Dermis blood vessel endothelial cell (primary cell): ENCODE measurements at places on chromosomes 6 and 20. TPM values are rescaled to one million over a fixed set of nuclear protein-coding genes. Genes with fewer than 3 reads are reported as not detected.

- no peak for DNase-seq
Measured at GRCh38 chr6:16955899-16956298, 146.0 kb upstream of the STMND1 start.

DNA sequence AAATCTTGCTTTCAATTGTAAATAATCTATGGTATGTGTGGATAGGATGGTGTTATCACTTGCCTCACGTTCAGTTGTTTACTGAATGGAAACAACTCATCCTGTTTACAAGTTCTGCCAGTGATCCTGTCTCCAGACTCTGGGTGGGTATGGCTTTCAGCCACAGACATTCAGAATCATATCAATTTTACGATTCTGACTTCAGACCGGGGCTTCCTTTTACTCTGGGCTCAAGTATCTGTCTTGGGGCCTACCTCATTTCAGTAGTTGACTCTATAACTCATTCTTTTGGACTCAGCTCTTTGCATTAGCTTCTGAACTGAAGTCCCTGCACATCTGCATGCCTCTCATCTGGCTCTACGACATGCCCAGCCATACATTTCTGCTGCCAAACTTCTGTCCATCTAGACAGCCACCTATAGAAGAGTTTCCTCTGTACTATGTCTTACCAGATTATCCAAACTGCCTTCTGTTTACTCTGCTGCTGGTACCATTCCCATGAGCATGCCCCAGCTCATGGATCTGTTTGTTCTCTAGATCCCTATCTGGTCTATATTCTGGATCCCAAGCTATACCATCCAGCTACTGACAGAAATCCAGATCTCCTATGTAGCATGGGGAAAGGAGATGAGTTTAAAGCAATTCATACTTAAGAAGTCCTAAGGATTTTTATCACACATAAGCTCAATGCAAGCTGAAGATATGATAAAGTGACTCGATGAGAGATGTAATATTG is 34.3 kb downstream of the FYN start:
- no peak for DNase-seq

DNA sequence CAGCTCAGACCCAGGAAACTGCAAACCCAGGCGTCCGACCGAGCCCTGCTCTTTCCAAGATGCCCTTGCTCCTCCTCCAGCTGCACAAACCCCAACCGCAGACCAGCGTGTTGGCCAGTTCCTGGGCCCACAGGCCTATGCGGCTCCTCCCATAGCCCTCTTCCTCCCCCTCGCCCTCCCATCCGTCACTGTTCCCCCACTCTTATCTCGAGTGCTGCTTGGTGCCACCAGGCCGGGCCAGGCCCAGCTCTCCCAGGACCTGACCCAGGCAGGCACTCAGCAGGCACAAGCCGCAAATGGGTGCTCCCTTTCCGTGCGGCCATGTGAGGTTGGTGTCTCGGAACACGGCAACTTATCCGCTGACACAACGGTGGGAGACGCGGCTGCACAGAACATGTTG is 28.6 kb downstream of the ADRM1 start:
- no peak for DNase-seq

DNA sequence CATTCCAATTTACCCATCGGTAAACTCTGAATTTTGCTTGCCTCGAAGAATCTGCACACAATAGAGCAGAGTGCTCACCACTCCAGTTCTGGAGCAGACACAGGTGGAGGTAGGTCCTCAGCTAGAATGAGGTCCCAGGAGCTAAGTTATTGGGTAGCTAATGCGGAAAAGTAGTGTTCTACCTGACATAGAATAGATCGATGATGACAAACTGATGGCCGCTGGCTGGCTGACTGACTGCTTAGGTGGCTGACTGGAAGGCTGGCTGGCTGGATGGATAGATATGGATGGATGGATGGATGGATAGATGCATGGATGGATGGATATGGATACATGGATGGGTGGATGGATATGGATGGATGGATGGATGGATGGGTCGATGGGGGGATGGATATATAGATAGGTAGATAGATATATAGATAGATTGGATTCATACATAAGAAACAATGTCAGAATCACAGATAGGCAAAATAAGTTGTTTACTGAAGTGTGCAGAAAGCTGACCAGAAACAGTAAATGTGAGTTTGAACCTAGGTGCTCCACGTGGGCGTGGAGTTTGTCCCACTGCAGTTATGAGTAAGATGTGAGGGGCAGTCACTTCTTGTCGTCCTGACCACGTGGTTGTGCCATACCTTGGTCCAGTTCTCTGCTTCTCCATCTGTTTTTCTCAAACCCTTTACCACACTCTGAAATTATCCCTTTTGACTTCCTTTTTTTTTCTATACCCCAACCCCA is 62.1 kb downstream of the TBXT start:
- no peak for DNase-seq

DNA sequence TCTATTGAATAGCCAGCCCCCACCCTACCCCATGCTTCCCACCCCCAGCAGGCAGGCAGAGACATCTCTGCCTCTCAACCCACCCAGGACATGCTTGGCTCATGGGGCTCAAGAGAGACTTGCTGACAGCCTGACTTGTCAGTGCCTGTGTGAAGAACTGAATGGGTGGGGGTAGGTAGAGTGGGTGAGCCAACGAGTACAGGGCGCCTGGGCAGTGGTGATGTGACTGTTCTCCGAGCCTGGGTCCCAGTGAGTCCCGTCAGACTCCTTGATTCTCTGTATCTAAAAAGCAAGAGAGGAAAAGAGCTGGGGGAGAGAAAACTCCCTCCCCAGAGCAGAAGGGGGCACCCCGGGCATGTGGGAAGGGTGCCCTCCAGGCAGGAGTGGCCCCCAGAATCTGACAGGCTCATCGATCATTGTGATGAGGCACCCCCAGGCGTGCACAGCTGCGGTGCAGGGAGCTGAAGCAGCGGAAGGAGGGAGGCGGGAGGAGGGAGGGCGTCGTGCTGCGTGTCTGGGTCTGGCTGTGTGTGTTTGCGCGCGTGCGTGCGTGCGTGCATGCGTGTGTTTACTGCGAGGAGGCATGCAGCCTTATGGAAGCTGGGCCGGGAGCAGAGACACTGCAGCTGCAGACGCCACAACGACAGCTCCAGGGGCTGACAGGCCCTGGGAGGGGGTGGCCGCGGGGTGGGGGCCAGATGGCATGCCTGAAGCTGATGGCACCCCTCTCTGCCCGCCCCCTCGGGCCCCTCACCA is 40.2 kb downstream of the FOXP4 start:
- no peak for DNase-seq

DNA sequence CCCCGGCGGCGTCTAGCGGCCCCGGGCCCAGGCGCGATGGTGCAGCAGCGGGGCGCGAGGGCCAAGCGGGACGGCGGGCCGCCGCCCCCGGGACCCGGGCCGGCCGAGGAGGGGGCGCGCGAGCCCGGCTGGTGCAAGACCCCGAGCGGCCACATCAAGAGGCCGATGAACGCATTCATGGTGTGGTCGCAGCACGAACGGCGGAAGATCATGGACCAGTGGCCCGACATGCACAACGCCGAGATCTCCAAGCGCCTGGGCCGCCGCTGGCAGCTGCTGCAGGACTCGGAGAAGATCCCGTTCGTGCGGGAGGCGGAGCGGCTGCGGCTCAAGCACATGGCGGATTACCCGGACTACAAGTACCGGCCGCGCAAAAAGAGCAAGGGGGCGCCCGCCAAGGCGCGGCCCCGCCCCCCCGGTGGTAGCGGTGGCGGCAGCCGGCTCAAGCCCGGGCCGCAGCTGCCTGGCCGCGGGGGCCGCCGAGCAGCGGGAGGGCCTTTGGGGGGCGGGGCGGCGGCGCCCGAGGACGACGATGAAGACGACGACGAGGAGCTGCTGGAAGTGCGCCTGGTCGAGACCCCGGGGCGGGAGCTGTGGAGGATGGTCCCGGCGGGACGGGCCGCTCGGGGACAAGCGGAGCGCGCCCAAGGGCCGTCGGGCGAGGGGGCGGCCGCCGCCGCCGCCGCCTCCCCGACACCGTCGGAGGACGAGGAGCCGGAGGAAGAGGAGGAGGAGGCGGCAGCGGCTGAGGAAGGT is 715 bp downstream of the SOX12 start:
- peak; percentile 72 for DNase-seq

GRCh38 chr6:111823831-111824607 is 49.2 kb downstream of the FYN start:
- DNase-seq: peak; percentile 69

DNA sequence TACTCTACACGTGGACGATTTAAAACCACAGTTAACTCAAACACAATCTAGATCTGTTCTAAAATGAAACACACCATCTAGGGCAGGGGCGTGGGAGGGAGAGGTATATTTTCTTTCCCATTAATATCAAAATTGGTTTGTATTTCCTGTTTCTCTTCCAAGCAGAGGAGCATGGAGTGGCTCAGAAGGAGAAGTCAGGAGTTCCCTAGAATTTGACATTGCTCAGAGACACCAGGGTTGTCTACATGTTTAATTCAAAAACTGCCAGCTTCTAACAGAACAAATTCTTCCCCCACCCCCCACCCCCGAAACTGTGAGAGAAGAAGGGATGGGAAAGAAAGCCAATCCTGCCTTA is 2.3 kb downstream of the PREX1 start:
- peak; percentile 17 for DNase-seq

DNA sequence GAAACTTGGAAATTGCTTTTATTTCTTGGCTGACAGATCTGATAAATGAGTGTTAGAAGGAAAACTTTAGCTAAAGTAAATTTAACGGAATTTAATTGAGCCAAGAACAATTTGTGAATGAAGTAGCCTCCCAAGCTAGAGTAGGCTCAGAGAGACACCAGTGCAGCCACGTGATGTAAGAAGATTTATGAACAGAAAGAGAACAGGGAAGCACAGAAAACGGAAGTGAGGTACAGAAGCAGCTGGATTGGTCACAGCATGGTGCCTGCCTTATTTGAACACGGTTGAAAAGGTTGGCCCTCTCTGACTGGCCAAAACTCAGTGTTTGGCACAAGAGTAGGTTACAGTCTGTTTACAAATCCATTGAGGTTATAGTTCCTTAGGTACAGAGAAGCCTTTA is 29.5 kb upstream of the IFNGR1 start:
- no peak for DNase-seq

- no peak for DNase-seq
Measured at GRCh38 chr6:41688256-41688965, 47.0 kb downstream of the TFEB start.

DNA sequence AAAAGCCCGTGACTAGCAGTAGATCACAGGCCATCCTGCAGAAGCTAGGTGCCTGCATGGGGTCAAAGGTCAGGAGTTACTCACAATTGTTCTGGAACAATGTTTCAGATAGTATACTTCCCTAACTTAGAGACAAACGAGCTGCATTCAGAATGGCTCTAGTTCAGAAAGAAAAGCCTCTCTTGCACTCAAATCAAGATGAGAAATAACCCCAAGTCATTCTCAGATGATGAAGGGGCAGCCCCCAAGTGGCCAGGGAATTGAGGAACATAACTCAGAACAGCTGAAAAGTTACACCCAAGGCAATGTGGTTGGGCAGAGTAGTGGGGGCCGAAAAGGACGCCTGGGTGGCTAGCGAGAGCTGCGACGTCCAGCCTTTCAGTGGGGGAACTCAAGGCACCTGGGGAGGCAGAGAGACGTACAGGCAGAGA is 27.8 kb downstream of the FYN start:
- DNase-seq: peak; percentile 62

DNA sequence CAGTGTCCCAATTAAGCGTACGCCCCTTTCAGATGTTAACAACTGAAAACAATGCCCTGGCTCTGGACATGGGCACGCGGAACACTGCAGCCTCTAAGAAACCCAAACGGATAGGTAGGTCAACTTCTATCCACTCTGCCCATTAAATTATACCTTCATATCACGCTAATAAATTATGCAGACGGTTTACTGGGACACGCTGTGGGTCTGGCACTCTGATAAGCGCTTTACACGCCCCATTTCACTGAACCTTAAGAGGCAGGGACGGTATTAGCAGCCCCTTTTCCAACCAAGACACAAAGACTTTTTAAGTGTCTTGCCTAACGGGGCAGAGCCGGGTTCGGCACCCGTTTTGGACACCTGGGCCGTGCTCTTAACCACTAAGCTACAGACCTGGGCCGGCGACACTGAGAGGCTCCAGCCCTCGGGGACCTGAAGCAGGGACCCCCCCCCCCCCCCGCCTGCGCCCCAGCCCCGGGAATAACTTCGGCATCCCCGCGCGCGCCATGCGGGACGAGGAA is 744 bp downstream of the STAU1 start:
- DNase-seq: peak; percentile 35

GRCh38 chr20:6877633-6878032 is 110.1 kb downstream of the BMP2 start:
- DNase-seq: no peak

GRCh38 chr20:9375221-9375681 is 139.1 kb upstream of the LAMP5 start:
- DNase-seq: no peak

- no peak for DNase-seq
Measured at GRCh38 chr6:134997133-134997995, 47.5 kb upstream of the ALDH8A1 start.

- DNase-seq: no peak
Measured at GRCh38 chr20:15098351-15098750, 760.9 kb upstream of the FLRT3 start.

GRCh38 chr20:52251136-52251700 is 59.6 kb upstream of the ZFP64 start:
- DNase-seq: no peak

DNA sequence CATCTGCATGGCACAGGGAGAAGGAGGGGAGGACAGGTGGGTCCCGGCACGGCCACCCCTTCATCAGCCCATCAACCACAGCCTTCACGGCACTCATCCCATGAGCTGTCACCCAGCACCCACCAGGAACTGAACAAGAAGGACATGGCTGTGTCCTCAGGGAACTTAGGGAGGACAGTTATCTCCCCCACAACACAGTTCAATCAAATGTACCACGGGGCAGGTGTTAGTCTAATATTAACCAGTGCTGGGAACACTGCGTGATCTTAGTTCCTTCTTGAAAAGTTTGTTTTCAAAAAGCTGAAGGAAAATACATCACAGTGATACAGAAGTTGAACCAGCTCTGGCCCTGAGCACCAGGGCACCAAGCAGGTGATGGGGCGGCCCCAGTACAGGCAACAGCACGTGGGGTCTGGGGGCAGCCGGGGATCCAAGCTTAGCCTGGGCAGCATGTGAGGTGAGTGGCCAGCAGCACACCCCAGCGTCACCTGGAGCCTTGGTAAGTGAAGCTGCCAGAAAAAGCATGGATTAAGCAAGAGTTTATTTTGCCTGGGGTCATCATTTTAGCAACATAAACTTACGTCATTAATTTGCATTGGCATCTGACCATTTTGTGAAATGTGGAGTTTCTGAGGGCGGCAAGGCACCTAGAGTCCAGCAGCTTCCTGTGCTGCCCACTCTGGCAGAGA is 35.5 kb upstream of the AFDN start:
- DNase-seq: no peak

DNA sequence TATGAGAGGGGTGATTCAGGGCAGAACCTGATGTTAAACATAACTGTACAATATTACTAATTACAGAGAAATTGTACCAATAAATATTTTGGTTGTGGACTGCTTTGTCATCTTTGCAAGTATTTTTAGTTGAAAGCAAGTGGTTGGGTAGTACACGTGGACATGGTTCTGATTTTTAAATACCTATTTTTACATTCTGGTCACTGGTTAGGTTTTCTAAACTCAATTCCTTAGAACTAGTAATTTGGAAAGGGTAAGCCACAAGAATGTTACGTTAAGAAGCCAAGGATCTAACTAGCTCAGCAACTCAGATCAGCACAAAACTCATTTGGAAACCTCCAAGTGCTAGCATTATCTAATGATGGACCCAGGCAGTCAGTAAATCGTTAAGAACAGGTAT is 2.7 kb downstream of the EPB41L2 start:
- no peak for DNase-seq

- DNase-seq: no peak
Measured at GRCh38 chr6:169777896-169778295, 26.5 kb downstream of the ERMARD start.

The SLC26A8 gene
- under 0.01 TPM in 1 of 2 replicates, not detected in the other for total RNA-seq

The ZNF341 gene
- total RNA-seq: 1.9 and 2.4 TPM in 2 replicates

The GDAP1L1 gene
- not detected in 2 replicates for total RNA-seq

The MPC1 gene
- 15.1 and 19.0 TPM in 2 replicates for total RNA-seq

The STMND1 gene
- not detected in 2 replicates for total RNA-seq

The PNLDC1 gene
- total RNA-seq: 0.51 TPM in 1 of 2 replicates, not detected in the other
